Activated CD4-positive, alpha-beta T cell treated with anti-CD3 and anti-CD28 coated beads, Interleukin-2, amount 10 ng/mL, durations not matched to agents 7 days and 5 days (primary cell): ENCODE measurements at places on chromosomes 5 and 9.

GRCh38 chr5:122401976-122402725 lies 90.1 kb downstream of the SNCAIP start:
- DNase-seq: no peak

- DNase-seq: no peak
These were observed 2001.6 kb upstream of the CDH9 start for GRCh38 chr5:29039994-29040393.

DNA sequence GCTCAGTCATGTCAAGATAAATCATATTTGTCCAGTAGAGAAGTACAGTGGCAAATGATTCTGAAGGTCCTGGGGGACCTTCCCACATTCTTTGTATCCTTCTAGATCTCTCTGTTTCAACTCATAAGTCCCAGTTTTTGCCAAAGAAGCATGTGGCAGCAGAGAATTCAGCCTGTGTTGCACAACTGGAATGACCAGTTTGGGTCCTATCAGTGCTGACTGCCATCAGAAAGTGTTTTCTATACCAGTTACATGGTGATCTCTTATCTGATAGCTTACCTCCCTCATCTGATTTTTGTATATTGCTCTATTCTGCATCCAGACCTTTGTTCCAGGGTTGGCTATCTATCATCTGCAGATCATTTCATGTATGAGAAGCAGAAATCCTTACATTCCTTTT lies 21.7 kb downstream of the GM2A start:
- no peak for DNase-seq

- DNase-seq: no peak
These were observed 52.3 kb downstream of the MYO10 start for GRCh38 chr5:16883806-16884205.

DNA sequence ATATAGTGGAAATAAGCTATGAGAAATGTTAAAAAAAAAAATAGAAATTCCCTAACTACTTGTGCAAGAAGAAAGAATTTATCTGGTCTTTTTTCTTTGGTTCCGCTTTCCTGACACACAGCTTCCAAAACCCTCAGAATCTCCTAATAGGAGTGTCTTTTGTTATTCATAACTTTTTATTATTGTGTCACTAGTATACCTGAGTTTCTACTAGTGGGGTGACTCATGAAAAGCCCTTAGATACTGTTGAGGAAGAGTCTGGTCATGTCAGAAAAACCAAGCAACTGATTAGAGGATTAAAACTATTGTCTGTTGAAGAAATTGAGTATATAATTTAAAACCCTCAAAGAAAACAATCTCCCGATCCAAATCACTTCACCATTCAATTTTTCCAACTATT lies 152.8 kb upstream of the IFNE start:
- no peak for DNase-seq
